ENCODE measurements at places on chromosomes 12 and 14. TPM values are rescaled to one million over a fixed set of nuclear protein-coding genes. Genes with fewer than 3 reads are reported as not detected.

ATP6V1D gene
- 44.5 TPM for total RNA-seq

PPP1R1A gene
- not detected for total RNA-seq

P2RX7 gene
- total RNA-seq: 12.0 TPM

VRTN gene
- total RNA-seq: not detected

HOXC9 gene
- total RNA-seq: not detected

C1QL4 gene
- not detected for total RNA-seq

P2RX2 gene
- not detected for total RNA-seq

TAS2R43 gene
- 1.2 TPM for total RNA-seq

LRRC10 gene
- total RNA-seq: not detected

OASL gene
- total RNA-seq: 21.2 TPM

NPFF gene
- total RNA-seq: not detected

SOAT2 gene
- not detected for total RNA-seq

CRIP1 gene
- 220 TPM for total RNA-seq

FITM1 gene
- total RNA-seq: 1.1 TPM

CCDC177 gene
- total RNA-seq: not detected

OTOGL gene
- total RNA-seq: not detected

GPR135 gene
- total RNA-seq: 1.4 TPM

RNASE2 gene
- not detected for total RNA-seq

KICS2 gene
- 10.3 TPM for total RNA-seq

TPPP2 gene
- total RNA-seq: not detected

GPR68 gene
- total RNA-seq: 43.8 TPM

E2F7 gene
- 16.1 TPM for total RNA-seq

MANSC1 gene
- 0.98 TPM for total RNA-seq

GALNT16 gene
- total RNA-seq: 0.02 TPM

CPNE6 gene
- not detected for total RNA-seq

FAM181A gene
- not detected for total RNA-seq

PHC1 gene
- 12.1 TPM for total RNA-seq

DPPA3 gene
- total RNA-seq: not detected

TAS2R42 gene
- total RNA-seq: not detected

MMP19 gene
- total RNA-seq: 0.12 TPM

PROX2 gene
- not detected for total RNA-seq

C12orf50 gene
- total RNA-seq: 0.12 TPM

SERPINA12 gene
- total RNA-seq: not detected

DIO3 gene
- not detected for total RNA-seq

CACNA1C gene
- 0.42 TPM for total RNA-seq

RIMBP2 gene
- not detected for total RNA-seq

KRT82 gene
- not detected for total RNA-seq

HVCN1 gene
- total RNA-seq: 10.6 TPM

FAM186B gene
- 0.29 TPM for total RNA-seq

SCNN1A gene
- not detected for total RNA-seq

NRIP2 gene
- total RNA-seq: not detected

IL23A gene
- total RNA-seq: 32.8 TPM

KRT80 gene
- not detected for total RNA-seq

NANOG gene
- not detected for total RNA-seq

NRL gene
- 2.4 TPM for total RNA-seq

LALBA gene
- not detected for total RNA-seq

SLC38A4 gene
- not detected for total RNA-seq

ACOT4 gene
- total RNA-seq: 0.61 TPM

LMNTD1 gene
- not detected for total RNA-seq

NTN4 gene
- not detected for total RNA-seq

Measured in T-helper 1 cell treated with Interleukin-12 subunit alpha and Interleukin-12 subunit beta and Interleukin-4 antibody, amounts not matched to agents 30 ng/mL and 1 ng/mL, for 36 hours (primary cell).